ENCODE measurements at places on chromosomes 4 and X. TPM values are rescaled to one million over a fixed set of nuclear protein-coding genes. Genes with fewer than 3 reads are reported as not detected.
A peak's percentile ranks its signal among the peaks of the same experiment; 100 is the strongest.

Gene JCHAIN
- 1.5 TPM for polyA plus RNA-seq

Gene RTL3
- 0.48 TPM for polyA plus RNA-seq

Gene IQSEC2
- 19.3 TPM for polyA plus RNA-seq

Gene SLC4A4
- 11.2 TPM for polyA plus RNA-seq

Gene SEPTIN11
- polyA plus RNA-seq: 60.4 TPM

Gene BEX4
- polyA plus RNA-seq: 94.7 TPM

Gene TCEANC
- 3.6 TPM for polyA plus RNA-seq

Gene SULT1E1
- 134 TPM for polyA plus RNA-seq

Gene TTC29
- polyA plus RNA-seq: 0.10 TPM

Gene PDLIM5
- polyA plus RNA-seq: 108 TPM

Gene LDOC1
- 25.9 TPM for polyA plus RNA-seq

DNA sequence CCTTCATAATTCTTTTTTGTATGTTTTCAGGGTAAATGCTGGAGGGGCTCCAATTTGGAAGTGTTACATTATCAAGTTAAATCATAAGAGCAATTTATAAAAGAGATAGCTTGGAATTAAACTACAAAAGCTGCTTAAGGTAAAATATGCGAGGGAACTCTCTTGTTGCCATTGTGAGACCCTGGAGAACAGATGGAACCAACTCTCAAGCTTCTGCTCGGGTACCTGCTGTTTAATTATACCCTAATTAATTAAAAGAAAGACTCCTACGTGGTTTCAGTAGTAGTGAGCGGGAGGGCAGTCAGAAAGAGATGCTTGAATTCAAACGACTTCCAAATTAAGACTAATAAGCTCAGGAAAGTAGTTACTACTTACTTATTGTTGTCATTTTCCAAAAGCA lies 313.1 kb upstream of the TACR3 start:
- DNase-seq: no peak

DNA sequence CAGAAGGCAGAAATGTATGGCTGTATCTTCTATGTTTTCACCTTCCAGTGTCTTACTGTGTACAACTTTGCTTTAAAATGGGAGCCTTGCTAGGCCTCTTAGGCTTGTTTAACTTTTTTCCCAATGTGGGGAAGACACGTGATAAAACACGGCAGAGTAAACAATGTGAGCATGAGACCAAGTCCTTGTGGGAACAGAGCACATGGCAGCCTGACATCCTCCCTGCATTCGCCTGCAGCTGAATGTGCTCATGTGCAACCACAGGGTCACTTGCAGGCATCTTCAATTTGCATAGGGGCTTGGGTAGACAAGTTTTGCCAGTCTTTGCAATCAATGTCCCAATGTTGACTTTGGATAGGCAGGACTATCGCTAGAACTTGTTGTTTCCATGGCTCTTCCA lies 91.8 kb downstream of the CCNG2 start:
- DNase-seq: no peak

DNA sequence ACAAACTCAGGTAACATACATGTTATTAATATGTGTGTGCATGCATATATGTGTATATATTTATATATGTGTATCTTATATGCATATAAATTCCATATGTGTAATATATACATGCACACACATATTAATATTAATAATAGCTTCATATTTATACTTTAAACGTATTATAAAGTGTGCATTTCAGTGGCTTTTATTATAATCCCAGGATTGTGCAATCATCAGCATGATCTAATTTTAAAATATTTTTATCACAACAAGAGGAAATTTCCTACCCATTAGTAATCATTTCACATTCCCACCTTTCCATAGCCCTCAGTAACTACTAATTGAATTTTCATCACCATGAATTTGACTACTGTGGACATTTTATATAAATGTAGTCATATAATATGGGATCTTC lies 2211.9 kb upstream of the TENM3 start:
- no peak for DNase-seq

DNA sequence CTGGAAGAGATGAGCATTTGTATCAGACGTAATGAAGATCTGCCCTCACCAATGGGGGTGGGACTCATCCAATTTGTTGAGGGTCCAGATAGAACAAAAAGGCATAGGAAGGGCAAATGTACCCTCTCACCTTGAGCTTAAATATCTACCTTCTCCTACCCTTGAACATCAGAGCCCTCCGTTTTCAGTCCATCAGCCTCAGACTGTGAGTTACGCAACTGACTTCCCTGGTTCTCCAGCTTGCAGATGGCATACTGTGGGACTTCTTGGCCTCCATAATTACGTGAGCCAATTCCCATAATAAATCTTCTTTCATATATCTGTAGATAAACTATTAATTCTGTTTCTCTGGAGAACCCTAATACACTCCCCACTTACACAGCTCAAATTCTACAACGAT lies 56.5 kb upstream of the GUCY1A1 start:
- no peak for DNase-seq

DNA sequence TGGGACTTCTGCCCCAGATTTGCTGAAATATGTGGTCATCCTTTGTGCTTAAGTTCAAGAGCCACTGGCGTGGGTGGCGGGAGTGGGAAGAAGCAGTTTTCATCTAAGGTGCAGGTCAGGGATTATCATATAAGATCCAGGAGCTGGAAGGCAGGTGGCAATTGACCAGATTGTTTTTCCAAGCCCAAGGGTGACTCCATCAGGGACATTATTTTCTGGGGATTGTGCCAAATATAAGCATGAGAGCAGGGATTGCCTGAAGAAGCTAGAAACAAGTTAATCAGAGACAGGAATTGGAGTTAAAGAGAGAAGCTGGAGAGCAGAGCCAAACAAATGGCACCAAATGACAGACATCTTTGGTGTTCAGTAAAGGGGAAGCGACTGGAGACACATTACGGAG lies 19.4 kb upstream of the SEL1L3 start:
- no peak for DNase-seq

- no peak for DNase-seq
These were observed 9.7 kb upstream of the ZNF674 start for GRCh38 chrX:46554942-46555341.

DNA sequence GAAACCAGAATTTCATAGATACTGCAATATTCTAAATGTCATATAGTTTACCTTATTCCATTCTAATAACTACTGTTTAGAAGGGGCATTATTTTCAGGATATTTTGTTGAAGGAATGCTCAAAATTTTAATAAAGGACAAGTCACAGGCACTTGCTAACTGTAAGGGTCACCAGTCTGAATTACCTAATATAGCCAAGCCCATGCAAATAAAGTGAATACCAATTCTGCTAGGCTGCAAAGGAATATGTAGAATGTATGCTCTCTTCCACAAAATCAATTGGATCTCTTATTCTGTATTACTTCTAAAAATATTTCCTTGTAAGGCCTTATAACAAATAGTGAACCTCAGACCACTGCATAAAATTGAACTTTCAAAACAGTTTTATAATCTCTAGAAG lies 52.3 kb upstream of the FAT4 start:
- DNase-seq: no peak

DNA sequence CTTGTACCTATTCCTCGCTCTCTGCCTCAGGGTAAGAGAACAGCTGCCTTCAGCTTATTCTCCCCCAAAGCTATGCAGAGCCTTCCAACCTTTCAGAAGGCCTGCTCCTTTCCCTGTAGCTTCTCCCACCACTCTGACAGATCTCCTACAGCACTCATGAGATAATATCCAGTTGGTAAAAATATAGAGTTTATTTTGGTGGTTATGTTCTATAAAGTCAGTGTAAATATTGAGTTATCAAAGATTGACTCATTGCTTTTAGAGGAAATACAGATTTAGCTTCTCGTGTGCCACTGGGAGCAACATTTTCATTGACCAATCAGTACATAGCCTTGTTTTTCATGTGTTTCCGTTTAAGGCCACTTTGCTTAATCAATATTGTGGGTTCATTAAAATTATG lies 216.2 kb upstream of the TECRL start:
- no peak for DNase-seq

DNA sequence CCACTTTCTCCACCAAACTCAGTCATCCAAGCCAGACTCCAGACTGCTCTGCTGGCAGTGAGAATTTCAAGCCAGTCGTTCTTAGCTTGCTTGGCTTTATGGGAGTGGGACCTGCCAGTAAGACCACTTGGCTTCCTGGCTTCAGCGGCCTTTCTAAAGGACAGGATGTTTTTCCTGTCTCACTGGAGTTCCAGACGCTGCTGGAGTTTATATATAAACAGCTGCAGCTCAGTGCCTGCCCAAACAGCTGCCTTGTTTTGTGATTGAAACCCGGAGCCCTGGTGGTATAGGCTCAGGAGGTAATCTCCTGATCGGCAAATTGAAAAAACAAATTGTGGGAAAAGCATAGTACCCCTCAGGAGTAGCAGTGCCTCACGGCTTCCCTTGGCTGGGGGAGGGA lies 1165.8 kb upstream of the ADGRL3 start:
- no peak for DNase-seq

- no peak for DNase-seq
These were observed 27.5 kb upstream of the ABCG2 start for GRCh38 chr4:88185906-88186305.

DNA sequence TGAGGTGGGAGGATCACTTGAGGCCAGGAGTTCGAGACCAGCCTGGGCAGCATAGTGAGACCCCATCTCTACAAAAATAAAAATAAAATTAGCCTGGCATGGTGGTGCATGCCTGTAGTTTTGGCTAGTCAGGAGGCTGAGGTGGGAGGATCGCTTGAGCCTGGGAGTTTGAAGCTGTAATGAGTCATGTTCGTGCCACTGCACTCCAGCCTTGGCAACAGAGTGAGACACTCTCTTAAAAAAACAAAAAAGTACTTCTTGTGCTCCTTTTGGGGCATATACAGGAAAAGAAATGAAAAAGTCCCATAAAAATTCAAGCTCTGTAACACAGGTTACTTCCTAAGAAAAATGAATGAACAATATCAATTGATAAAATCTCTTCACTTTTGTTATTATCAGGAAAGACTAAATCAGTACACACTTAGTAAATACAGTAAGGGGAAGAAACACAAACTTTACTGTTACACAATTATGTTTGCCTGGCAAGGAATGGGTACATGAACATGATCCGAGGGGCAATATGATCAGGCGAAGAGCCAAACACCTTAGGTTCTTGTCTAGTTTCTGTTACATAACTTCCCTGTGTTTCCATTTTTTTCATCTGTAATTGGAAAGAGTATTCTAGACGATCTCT lies 46.9 kb downstream of the CCDC158 start:
- no peak for DNase-seq

GRCh38 chr4:9703391-9703790 lies 78.0 kb upstream of the DRD5 start:
- peak; percentile 31 for DNase-seq

GRCh38 chr4:181674315-181674875 lies 568.8 kb upstream of the TENM3 start:
- no peak for DNase-seq

GRCh38 chr4:139501527-139501926 lies 47.6 kb downstream of the RAB33B start:
- no peak for DNase-seq
